Ascending aorta (tissue), 2 donors: ENCODE measurements at places on chromosomes 13 and 19. TPM values are rescaled to one million over a fixed set of nuclear protein-coding genes. Genes with fewer than 3 reads are reported as not detected.

Gene ZNF285
- not detected for total RNA-seq

DNA sequence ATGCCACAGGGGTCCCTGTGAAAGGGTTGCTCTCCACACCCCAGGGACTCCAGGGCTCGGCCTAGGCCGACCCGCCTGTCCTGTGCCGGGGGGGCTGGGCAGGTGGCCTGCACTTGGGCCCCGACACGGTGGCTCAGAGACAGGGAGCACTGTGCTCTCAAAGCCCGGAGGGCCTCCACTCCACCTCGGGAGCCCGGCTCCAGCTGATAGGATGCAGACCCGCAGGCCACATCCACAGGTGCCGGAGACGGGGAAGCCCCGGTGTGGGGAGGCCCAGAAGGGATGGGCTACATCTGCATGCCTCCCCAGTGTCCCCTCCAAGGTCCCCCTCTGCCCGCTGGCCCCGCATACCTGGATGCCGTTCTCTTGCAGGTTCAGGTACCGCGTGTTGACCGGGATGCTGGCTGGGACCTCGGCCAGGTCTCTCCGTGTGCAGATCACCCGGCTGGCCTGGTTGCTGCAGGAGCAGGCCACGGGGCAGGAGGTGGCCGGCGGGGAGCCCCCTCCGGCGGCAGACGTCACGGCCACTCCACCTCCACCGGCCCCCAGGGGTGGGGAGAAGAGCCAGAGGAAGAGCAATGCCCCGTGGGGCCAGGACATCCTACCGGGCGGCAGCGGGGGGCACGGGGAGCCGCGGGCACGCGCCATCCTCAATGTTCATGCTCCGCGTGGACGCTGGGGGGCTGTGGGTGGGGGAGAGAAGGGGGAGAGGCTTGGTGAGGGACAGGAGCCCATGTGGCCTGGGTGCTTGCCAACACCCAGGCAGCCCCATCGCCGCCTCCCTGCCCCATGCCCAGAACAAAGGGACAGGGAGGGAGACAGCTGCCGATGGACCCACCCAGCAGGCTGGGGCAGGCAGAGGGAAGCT, 19.8 kb downstream of the LRRC4B start:
- no peaks in the 10 kb centered on the region for H3K4me1 ChIP-seq
- no peak for DNase-seq
- no peaks in the 10 kb centered on the region for H3K27me3 ChIP-seq
- H3K36me3 ChIP-seq, result no peaks in the 10 kb centered on the region

Gene ZNF582
- 0.43 TPM for total RNA-seq

DNA sequence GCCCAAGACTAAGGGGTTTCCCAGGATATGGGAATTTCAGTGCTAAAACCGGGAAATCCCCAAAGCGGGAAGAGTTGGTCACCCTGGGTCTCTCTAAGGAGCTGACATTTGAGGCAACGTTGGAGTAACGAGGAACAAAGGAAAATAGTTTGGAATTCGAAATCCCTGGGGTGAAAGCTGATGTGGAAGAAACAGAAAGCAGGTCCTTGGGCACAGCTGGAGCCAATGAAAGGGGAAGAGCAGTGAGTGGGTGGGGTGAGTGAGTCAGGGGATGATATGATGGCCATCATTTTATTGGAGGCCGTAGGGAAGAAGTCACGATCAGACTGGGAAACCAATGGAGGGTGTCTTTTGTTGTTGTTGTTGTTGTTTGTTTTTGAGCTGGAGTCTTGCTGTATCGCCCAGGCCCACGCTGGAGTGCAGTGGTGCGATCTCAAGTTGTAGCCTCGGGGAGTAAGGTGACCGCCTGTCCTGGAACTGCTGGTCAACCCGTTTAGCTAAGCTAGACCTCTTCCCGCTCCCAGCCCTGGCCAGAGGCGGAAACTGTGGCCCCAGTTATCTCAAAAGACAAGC, 3.4 kb upstream of the RFX2 start:
- DNase-seq, result no peak
- peaks cover 4% of the 10 kb centered on the region for H3K4me1 ChIP-seq
- no peaks in the 10 kb centered on the region for H3K27me3 ChIP-seq
- no peaks in the 10 kb centered on the region for H3K36me3 ChIP-seq
- H3K4me3 ChIP-seq, result no peak overlapping the region

- peaks cover 14% of the 10 kb centered on the region for H3K36me3 ChIP-seq
- H3K4me3 ChIP-seq, result no peak overlapping the region
- H3K27me3 ChIP-seq, result no peaks in the 10 kb centered on the region
- no peaks in the 10 kb centered on the region for H3K4me1 ChIP-seq
Observed at GRCh38 chr19:19531951-19532805, 3.5 kb downstream of the YJEFN3 start.

GRCh38 chr13:42420304-42420703, 148.4 kb downstream of the AKAP11 start:
- H3K4me3 ChIP-seq, result no peak overlapping the region
- no peak for DNase-seq
- no peaks in the 10 kb centered on the region for H3K27me3 ChIP-seq
- no peaks in the 10 kb centered on the region for H3K4me1 ChIP-seq

GRCh38 chr13:85806553-85807175, 7.4 kb upstream of the SLITRK6 start:
- H3K4me3 ChIP-seq, result no peak overlapping the region
- no peak for DNase-seq
- no peaks in the 10 kb centered on the region for H3K36me3 ChIP-seq
- H3K27ac ChIP-seq, result no peak overlapping the region

DNA sequence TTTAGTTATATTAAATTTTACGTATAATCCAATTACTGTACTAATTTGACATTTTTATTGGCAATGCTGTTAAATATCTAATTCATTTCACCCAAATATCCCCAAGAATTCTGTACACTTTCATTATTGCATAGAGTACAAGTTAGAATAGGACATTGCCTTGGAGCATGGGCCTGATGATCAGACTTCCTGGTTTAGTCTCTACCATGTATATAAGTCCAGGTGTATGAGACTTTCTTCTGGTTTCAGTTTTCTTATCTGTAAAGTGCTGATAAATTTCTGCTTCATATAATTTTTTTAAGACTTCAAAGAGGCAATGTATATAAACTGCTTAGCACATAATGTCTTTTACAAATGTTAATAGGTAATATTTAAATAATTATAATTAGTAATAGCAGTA, 179.4 kb downstream of the KLF12 start:
- H3K27me3 ChIP-seq, result no peaks in the 10 kb centered on the region
- H3K4me3 ChIP-seq, result no peak overlapping the region
- H3K4me1 ChIP-seq, result peaks cover 4% of the 10 kb centered on the region

Gene GNG7
- 0.96 TPM for total RNA-seq

DNA sequence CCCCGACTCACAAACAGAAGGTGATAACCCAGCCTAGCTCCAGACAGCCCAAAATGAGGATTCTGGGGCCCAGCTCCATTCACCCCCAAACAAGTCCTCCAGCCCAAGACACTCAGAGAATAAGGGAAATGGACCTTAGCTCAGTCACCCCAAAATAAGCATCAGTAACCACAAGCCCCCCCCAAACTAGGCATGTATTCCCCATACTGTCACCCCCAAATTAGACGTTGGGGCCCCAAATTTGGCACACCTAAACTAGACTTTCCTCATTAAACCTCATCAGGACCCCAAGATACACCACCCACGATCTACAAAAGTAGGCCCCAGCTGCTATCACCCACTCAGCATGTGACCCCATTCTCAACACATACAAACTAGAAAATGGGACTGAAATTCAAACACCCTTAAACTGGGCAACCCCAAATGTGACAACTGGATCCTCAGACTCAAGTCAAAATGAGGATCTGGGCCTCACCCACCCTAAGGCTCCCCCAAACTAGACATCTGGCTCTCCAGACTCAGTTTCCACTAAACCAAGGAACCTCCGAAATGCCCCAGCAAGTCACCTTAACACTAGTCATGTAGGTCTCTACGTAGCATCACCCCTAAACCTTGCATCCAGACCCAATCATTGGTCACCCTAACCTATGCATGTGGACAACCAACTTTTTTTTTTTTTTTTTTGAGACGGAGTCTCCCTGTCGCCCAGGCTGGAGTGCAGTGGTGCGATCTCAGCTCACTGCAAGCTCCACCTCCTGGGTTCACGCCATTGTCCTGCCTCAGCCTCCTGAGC, 13.4 kb upstream of the ERFL start:
- peaks cover 5% of the 10 kb centered on the region for H3K4me1 ChIP-seq
- H3K4me3 ChIP-seq, result no peak overlapping the region
- H3K36me3 ChIP-seq, result no peaks in the 10 kb centered on the region

GRCh38 chr19:56877069-56877715, 36.7 kb upstream of the PEG3 start:
- no peak overlapping the region for H3K27ac ChIP-seq
- H3K36me3 ChIP-seq, result no peaks in the 10 kb centered on the region
- no peaks in the 10 kb centered on the region for H3K27me3 ChIP-seq
- H3K4me3 ChIP-seq, result no peak overlapping the region
- H3K4me1 ChIP-seq, result no peaks in the 10 kb centered on the region

Gene FBXO17
- 47.4 TPM for total RNA-seq

DNA sequence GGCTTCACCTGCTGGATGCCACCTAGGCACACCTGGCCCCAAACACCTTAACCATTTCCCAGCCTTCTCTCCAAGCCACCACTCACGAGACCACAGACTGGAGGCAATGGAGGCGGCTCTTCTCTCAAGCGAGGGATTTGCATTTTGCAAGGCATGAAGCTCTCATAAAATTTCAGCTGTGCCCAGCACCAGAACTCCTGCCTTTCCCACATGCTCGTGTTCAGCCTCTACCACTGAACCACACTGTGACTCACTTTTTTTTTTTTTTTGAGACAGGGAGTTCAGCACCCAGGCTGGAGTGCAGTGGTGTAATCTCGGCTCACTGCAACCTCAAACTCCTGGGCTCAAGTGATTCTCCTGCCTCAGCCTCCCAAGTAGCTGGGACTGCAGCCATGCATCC, 10.6 kb downstream of the NANOS3 start:
- no peak overlapping the region for H3K27ac ChIP-seq
- no peaks in the 10 kb centered on the region for H3K4me1 ChIP-seq
- H3K27me3 ChIP-seq, result no peaks in the 10 kb centered on the region

Gene ETFB
- 42.5 TPM for total RNA-seq

DNA sequence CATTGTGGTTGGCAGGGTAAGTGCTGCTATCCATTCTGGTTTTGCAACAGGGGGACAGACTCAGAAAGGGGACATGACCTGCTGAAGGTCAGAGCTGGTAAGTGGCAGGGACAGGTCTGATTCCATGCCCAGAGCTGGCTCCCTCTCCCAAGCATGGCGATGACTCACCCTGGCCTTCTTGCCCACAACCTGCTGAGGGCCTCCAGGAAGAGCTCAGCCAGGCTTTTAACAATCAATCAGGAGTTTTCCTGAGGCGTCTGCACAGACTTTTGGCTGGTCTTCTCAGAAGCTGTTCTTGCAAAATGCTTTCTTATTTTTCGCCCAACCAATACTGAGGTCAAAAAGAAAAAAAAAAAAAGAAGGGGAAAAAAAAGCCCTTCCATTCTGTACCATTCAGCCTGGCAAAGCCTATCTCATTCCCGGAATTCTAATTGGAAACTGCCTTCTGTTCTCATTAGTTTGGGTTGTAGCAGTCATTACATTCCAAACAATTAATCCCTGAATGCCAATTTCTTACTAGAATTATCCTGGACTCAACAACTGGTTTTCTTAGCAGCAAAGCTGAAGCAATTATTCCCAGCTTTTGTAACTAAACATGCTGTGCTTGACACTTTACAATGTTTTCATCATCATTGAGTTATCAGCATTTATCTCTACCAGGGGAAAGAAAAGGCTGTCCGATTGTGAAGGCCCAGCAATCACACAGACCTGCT, 17.7 kb downstream of the SIAH3 start:
- no peaks in the 10 kb centered on the region for H3K4me1 ChIP-seq
- no peaks in the 10 kb centered on the region for H3K36me3 ChIP-seq
- DNase-seq, result no peak

DNA sequence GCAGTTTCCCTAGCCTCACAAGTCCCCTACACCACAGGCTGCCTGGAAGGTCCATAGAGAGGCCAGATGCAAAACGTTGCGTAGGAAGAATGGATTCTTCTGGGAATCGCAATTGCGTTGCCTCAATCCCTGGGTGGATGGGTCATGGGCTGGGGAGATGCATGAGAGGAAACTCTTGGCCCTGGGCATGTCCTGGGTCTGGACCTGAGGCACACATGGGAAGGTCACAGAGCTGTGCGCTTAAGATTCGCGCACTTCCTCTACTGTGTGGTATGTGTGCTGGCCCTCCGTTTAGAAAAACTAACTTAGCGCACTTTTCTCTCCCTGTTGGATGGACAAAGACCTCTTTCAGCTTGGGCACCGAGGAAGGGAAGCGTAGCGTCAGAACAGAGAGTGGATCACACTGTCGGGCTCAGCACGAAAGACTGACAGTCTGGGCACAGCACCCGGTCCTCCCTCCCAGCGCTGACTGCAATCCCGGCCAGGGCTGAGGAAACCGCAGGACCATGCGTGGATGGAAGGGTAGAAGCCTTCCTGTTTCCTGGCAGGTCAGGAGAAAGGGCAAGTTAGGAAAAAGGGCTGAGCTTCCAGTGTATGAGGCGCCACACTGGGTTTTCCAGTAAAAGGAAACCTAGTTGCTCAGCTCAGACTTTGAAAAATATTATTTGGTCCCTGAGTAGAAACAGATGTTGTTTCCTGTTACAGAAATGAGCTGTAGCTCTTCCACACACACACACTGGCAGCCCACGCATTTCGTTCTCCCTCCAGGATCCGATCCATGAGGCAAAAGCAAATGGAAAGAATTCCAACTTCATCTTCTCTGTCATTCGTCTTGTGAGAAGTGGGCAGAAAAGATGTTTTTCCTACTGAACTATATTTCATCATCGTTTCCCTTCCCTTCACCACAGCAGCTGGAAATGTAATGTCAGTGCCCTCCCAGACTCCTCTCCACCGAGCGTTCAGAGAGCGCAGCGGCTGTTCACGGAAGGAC, 86.0 kb downstream of the ING1 start:
- H3K4me1 ChIP-seq, result peaks cover 4% of the 10 kb centered on the region
- no peak for DNase-seq
- H3K36me3 ChIP-seq, result no peaks in the 10 kb centered on the region
- H3K4me3 ChIP-seq, result peak overlapping the region; percentile 47
- peak overlapping the region; percentile 47 for H3K27ac ChIP-seq

GRCh38 chr19:35143231-35143715, at the start of gene FXYD7:
Gene FXYD7, plus strand, starts transcription at chr19:35143255. Its CDS starts 79 bp downstream, at chr19:35143334.
- H3K27ac ChIP-seq, result no peak within 1 kb of the TSS
- H3K4me3 ChIP-seq, result no peak within 1 kb of the TSS
- no peaks in the 10 kb centered on the region for H3K36me3 ChIP-seq
- H3K4me1 ChIP-seq, result peaks cover 28% of the 10 kb centered on the region
- DNase-seq, result no peak

- peaks cover 26% of the 10 kb centered on the region for H3K4me1 ChIP-seq
- peak; percentile 91 for DNase-seq
- H3K27me3 ChIP-seq, result no peaks in the 10 kb centered on the region
- H3K4me3 ChIP-seq, result peak overlapping the region; percentile 33
Observed at GRCh38 chr13:41694545-41695301, 237.4 kb downstream of the RGCC start.

GRCh38 chr13:60427285-60427684, 30.3 kb downstream of the TDRD3 start:
- no peaks in the 10 kb centered on the region for H3K27me3 ChIP-seq
- H3K27ac ChIP-seq, result no peak overlapping the region
- H3K4me1 ChIP-seq, result peaks cover 4% of the 10 kb centered on the region
- H3K36me3 ChIP-seq, result no peaks in the 10 kb centered on the region
